NCI-H1930 (cell line): ENCODE measurements at places on chromosomes 2 and 18.
A peak's percentile ranks its signal among the peaks of the same experiment; 100 is the strongest.

- no peak for DNase-seq
These were observed 166.0 kb upstream of the STK17B start for GRCh38 chr2:196337208-196337953.

- DNase-seq, result no peak
These were observed 86.0 kb downstream of the DTNA start for GRCh38 chr18:34796035-34796657.

- DNase-seq, result no peak
These were observed 42.6 kb upstream of the ROCK2 start for GRCh38 chr2:11387100-11387390.

DNA sequence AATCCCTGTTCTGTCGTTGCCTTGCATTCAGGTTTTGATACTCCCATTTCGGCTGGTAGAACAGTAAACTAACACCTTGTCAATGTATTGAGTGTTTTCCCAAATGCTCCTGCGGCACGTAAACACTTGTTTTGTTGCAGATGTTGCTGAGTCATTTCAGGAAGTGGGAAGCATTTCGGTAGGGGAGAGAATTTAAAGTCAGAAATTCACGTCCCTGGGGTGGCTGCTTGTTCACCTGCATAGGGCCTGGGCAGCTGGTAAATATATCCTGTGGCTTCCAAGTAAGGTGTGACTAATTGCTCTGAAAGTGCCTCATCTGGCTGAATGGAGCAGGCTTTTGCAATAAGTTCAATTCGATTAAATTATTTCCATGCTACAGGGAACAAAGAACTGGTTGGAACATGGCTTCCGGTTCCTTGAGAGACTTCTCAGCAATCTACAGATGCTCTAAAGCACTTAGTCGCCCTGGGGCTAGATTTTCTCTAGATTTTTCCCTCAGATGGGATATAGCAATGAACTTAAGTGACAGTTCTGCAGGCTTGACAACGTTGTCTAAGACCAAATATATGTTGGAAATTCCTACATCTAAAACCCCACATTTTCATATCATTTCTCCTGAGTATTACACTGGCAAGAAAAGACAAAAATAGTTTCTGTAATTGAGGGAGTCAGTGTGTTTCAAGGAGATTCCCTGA is 5.2 kb downstream of the GALR1 start:
- no peak for DNase-seq

GRCh38 chr2:131413148-131413747 is 49.3 kb upstream of the RAB6D start:
- peak; percentile 49 for DNase-seq

DNA sequence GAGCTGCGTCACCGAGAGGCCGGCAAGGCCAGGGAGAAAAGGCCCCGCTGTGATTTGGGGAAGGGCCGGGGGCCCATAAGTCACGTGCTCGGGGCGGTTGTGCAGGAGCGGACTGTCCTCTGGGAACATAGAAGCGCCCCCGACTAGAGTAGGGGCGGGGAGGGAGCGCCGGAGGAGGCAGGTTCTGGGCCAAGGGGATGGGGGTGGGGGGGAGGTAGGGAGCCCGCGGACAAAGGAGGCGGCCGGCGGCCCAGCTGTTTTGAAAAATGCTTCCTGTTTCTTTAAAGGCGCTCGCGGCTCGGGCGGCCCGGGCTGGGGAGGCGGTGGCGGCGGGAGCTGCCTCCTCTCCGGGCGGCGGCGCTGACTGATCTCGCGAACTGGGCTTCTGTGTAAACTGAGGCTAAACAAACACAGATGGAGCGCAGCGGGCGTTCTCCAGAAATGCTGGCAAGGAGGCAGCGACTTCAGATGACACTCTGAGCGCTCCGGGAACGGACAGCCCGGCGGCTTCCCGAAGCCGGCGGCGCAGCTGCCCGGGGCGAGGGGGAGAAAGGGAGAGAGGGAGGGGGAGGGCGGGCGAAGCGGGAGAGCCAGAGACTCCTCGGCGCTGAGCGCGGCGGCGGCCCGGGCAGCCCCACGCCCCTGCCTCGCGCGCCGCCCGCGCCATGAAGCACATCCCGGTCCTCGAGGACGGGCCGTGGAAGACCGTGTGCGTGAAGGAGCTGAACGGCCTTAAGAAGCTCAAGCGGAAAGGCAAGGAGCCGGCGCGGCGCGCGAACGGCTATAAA is at the start of gene ATOH8:
TSS of gene ATOH8 (plus strand) at position 467 of the 788 bp plus-strand sequence. CDS start at position 666, 199 bp downstream.
- DNase-seq, result no peak

DNA sequence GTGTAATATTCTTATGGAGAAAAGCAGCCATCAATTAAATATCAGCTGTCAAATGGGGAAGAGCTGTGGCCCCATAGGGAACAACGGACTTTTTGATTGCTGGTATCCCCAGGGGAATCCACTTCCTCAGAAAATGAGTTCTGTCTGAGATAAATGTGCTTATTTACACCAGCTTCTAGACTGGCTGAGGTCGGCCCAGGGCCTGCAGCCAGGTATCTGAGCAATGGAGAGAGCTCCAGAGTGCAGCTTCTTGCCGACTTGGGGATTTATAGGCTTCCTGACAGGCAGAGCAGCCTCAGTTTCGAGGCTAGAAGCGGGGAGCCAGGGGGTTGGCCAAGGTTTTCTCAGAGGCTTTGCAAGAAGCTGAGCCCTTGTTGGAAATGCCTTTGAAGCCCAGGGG is 67.2 kb downstream of the MCFD2 start:
- DNase-seq, result no peak

- peak; percentile 76 for DNase-seq
These were observed 59.6 kb downstream of the NCK2 start for GRCh38 chr2:105804266-105804665.

DNA sequence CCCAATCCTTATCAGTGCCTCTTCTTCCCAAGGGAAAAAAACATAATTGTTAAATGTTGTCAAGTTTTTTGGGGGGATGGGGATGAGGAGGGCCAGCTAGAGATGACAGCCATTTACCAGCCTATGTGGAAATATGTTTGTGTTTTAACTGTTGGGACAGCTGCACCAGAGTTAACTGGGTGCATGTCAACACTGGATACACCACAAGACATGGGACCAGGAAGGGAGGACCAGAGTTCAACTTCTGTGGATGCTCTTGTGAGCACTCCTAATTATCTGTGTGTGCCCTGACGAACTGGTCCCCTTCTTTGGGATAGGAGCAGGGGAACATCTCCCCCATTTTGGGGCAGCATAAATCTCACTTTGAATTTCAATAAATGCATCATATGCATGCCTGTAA is 66.1 kb upstream of the FZD5 start:
- DNase-seq, result no peak

DNA sequence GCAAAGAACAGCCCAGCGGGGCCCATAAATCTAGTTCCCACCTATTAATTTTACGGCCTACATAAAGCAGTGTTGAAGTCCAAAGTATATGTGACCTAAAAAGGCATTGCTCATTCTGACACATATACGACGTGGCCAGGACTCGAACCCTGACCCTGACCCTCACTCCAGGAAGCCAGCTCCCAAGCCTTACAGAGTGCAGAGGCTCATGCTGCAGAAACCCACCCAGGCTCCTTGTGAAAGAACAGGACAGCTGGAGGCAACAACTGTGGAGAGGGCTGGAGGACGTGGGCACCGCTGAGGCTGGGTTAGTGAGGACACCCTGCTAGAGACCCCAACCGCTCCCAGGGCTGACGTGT is 221.6 kb downstream of the CYP26B1 start:
- no peak for DNase-seq

GRCh38 chr2:98379311-98380202 is 33.3 kb downstream of the CNGA3 start:
- no peak for DNase-seq

- DNase-seq, result no peak
These were observed 420.5 kb downstream of the NRXN1 start for GRCh38 chr2:50611351-50611871.

DNA sequence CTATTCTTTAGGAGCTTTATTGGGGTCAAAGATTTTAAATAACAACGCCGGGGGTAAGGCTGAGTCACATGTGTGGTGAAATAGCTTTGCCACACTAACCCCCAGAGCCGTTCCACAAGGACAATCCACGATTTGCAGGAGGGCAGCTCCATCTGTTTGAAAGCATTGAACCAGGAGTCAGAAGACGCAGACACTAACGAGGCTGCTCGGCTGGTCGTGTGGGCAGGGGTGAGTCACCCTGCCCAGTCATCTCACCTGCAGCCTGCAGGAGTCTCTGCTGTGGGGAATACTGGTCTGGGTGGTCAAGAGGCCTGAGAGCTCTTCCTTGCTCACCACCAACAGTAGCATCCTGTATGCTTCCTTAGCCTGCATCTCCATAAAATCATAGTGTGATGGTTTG is 149.2 kb upstream of the NCK2 start:
- DNase-seq, result no peak

DNA sequence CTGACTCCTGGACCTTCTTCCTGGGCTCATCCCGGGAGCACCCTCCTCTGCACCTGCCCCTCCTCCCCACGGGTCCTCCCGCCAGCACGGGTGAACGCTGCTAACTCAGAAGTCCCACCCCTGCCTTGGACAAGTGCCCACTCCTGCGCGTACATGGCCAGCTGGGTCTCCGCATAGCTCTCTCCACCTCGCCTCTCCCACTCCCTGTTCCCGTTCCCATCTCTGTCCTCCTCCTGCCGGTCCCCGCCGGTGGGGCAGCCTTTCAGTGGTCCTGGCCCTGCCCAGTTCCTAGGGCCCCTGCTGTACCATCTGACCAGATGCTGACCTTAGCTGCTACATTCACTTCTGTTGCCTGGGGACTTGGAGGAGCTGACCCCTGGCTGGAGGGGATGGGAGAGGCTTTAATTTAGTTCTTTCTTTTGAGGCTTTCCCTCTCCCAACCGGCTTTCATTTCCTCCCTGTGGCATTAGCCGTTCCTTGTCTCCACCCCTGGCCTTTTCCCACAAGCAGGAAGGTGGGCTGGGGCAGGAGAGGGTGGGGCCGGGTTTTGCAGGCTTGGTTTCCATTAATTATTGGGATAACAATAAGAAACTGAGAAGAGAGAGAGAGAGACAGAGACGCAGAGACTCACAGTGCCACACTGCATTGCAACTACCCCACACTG is 136.1 kb downstream of the SH3BP4 start:
- no peak for DNase-seq

DNA sequence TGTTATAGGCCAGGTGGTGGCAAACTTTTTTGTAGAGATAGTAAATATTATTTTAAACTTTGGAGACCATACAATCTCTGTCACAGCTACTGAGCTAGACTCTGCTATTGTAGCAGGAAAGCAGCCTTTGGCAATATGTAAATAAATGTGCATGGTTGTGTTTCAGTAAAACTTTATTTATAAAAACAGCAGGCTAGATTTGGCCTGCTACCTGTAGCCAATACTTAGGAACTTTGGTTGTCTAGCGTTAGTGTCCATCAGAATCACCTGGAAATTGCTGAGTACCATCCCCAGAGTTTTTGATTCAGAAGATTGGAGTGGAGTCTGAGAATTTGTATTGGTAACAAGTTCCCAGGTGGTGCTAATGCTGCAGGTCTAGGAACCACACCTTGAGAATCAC is 23.8 kb upstream of the TNFRSF11A start:
- DNase-seq, result no peak

GRCh38 chr2:36672199-36672598 is 24.3 kb upstream of the VIT start:
- no peak for DNase-seq

GRCh38 chr2:86160156-86160952 is 34.9 kb downstream of the IMMT start:
- DNase-seq, result no peak

GRCh38 chr2:75222527-75222926 is 23.2 kb upstream of the TACR1 start:
- no peak for DNase-seq

DNA sequence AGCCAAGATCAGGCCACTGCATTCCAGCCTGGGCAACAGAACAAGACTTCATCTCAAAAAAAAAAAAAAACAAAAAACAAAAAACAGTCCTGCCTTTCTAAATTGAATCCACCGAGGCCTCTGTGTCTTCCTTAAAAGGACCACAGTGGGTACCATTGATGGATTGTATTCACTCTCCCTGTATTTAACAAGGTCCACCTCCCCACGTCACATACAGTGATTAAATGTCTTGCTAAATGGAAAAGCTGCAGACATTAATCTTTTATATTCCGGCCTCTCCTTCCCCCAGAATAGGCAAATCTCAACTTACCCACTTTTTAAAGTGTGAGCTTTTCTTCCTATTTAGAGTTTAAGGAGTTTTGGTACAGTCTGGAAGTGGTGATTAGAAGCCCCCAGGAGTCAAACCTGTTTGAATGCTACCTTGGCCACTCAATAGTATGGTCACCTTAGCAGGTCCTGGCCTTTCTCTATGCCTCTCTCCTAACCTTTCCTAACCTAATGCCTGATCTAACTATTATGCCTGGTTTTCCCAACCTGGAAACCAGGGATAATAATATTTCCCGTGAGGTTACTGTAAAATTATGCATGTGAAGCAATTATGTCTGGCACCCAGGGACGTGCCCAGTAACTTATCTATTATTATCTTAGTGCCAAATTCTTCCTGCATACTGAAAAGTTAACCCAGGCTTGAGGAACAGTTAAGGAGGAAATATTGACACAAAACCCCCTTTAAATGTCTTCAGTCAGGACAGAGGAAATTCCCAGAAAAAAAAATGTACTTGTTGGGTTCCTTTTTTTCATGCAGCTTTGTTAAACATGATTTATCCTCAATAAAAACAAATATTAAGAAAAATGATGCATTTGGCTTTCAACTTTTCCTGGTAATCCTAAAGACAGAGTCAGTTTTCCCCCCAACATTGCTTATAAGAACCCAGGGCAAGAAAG is 3.1 kb downstream of the NFE2L2 start:
- DNase-seq, result no peak

DNA sequence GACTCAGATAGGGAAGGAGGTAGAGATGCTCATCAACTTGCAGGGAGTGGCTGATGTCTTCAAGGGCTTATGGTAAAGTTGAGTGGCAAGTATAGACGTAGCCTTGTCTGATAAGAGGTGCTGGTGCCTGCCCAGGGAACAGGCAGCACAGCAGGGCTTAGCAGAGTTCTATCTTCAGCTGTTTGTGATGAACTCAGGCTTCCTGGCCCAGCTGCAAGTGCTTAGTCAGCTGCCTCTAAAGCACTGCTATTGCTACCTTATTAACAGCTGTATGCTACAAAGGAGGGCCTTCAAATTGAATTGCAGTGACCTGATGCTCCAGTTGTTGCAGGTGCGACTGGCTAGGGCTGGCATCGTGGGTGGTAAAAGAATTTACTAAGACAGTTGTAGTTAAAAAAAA is 82.1 kb downstream of the TSN start:
- DNase-seq, result no peak

DNA sequence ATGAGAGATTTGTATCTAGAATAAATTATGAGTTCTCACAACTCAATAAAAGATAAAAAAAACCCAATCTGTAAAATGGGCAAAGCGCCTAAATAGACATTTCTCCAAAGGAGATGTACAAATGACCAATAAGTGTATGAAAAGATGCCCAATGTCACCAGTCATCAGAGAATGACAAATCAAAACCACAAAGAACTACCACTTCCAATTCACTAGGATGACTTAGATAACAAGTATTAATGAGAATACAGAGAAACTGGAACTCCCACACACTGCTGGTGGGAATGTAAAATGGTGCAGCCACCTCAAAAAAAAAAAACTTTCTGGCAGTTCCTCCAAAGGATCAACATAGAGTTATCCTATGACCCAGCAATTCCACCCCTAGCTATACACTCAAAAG is 17.4 kb upstream of the COL6A3 start:
- no peak for DNase-seq
